ENCODE measurements at places on chromosomes 6 and 20.

GRCh38 chr20:35447082-35447789 lies 8.2 kb upstream of the CEP250 start:
- peak; percentile 79 for DNase-seq

- DNase-seq: no peak
Observed at GRCh38 chr20:46171909-46172308, 53.8 kb downstream of the CD40 start.

- DNase-seq: no peak
Observed at GRCh38 chr6:149929422-149929821, 6.5 kb upstream of the RAET1G start.

DNA sequence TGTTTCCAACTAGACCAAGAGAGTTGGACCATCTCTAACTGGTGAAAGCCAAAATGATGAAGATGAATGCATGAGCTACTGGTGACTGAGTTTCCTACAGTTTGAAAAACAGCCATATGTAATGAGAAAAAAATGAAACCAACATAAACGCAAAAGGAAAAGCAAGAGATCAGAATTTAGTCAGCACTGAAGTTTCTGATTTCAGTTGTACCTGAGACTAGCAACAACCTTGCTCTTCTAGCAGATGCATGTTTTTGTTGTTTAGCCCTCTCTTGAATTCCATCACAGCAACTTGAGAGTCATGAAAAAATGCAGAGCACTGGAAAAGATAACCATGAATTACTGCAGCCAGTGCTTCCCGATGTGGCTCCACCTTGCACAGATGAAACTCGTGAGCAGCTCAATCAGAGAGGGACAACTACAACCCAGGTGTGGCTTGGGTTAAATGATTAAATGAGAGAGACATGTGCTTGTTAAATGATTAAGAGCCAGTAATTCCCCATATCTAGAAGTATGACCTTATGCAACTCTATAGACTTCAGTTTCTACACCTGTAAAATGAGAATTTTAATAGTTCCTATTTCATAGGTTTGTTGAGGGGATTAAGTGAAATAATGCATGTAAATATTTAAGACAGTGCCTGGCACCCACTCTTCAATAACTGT lies 104.8 kb downstream of the ELOVL4 start:
- DNase-seq: no peak

DNA sequence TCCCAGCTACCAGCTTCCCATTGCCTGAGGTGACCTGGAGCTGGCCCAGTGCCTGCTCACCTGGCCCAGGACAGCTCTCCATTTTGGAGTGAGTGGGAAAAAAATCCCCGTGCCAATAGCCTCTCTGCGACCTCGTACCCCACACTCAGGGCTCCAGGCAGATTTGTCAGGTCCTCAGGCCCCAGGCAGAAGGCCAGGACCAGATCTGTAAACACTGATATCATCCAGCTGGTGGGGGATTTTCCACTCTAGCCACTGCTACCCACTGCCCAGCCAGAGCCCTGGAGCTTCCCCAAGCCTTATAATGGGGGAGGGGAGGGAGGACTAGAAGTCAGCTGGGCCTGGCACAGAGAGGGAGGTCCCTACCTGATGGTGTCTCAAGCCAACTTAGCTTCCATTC lies 1.3 kb upstream of the PGC start:
- no peak for DNase-seq

DNA sequence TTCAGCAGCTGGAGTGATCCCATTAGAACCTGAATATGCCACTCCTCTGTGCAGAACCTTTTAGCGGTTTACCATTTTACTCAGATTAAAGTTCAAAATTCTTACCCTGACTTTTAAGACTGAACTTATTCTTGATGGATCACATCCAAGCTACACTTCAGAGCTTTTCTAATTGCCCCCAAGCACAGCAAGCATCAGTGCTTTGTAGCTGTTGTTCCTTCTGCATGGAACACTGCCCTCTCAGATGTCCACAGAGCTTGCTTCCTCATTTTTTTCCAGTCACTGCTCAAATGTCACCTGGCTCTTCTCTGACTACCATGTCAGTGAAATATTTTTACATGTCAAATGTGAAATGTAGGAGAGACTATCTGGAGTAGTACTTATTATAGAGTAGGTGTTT lies 1.6 kb upstream of the SLC35B3 start:
- no peak for DNase-seq

DNA sequence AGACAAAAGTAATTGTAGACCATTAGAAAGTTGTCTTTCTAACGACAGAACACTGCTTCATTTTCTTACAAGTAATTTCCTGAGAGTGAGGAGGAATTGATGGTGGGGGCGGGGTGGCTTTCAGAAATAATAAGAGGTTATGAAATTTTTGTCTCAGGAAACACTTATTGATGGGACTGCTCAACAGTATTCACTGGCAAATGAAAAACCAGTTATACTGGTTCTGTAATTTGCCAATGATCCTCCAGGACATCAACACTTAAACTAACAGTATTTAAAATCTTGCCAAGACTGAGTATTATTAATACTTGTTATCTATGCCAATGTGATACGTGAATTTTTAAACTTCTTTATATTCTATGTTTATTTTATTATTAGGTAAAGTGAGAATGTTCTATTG lies 41.8 kb upstream of the FUT9 start:
- DNase-seq: no peak

DNA sequence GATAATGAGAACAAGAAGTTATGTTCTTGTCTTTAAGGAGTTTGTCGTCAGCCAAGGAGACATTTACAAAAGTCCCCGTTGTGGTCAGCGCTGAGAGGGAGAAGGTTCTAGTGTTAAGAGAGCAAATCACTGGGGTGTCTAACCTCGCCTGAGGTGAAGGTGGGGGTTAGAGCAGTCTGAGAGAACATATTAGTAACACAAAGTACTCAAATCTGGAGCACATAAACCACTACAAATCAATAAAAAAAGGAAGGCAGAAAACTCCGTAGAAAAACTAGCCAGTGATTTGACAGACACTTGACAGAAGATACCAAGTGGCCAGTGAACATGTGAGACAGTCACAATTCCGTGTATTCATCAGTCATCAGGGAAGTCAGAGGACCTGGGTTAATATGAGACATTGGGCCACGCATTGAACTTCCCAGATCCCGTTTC lies 45.4 kb downstream of the CDS2 start:
- no peak for DNase-seq

GRCh38 chr20:23086056-23086566 lies at the start of gene CD93:
Gene CD93, minus strand, starts transcription at chr20:23086324. Its CDS starts 132 bp downstream, at chr20:23086192.
- no peak for DNase-seq

GRCh38 chr6:20868397-20869096 lies 334.3 kb downstream of the CDKAL1 start:
- no peak for DNase-seq

DNA sequence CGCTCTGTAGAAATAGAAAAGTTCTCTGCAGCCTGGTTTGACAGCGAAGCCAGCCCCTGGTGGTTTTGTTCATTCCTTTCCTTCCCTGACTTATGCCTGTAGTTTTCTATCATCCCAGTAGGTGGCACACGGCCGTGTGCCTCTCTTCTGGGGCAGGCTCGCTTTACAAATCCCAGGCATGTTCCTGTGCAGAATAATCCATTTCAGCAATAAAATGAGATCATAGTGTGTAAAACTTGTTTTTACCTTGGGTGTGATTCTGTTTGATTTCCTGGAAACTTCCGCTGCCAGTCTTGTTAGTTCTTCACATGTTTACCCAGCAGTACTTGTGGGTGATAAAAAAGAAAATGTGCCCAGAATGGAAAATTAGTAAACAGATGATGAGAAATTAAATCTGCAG lies 7.4 kb upstream of the INSM1 start:
- no peak for DNase-seq

- no peak for DNase-seq
Observed at GRCh38 chr6:161261325-161261724, 12.5 kb downstream of the AGPAT4 start.

DNA sequence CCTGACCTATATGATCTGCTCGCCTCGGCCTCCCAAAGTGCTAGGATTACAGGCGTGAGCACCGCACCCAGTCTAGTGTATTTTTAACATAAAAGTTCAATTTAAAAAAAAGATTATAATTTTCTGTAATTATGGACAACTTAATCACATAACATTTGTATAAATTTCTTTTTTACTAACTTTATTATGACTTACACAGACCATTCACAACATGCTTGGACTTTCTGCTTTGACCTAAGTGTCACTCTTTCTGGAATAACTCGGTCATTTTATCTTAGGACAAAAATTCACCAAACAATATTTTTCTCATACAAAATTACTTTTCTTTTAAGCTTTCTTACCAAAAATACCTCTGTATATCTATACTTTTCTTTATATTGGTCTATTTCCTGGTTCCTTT lies 15.4 kb upstream of the IL22RA2 start:
- no peak for DNase-seq

DNA sequence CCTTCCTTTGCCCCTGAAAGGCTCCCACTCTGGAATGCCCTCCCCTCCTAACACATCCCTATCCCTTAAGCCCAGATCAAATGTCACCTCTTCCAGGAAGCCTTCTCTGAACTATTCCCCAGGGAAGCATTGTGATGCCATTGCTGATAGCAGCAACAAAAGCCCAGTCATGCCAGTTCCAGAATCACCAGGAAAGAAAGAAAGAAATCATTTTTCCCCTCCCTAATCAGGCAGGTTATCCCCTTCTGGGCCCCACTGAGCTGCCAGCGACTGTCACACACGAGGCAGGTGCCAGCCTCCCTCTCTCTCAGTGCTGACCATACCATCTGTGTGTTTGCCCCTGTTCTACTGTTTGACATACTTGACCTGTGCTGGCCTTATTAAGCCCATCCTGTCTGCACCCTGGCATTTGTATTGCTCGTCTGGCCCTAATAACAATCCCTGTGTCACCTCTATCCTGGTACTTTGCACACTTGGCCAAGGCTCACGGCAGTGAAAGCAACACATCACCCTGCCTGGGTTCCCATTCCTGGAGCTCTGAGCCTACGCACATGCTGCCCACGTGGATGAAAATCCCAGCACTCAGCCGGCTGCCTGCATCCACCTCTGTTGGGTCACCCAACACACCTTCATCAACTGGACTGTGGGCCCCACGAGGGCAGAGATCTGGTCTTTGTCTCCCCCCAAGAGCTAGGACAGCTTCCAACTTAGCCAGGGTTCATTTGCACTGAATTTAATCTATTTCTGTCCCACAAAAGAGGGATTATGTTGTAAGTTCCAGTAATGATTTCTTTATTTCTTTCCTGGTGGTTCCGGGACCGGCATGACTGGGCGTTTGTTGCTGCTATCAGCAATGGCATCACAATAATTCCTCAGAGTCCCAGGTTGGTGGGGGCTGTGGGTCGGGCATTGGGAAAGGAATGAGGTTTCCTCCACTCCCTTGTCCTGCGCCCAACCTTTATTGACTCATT lies 5.3 kb upstream of the BPIFB1 start:
- DNase-seq: no peak

- no peak for DNase-seq
Observed at GRCh38 chr6:156131221-156131903, 645.8 kb upstream of the ARID1B start.

DNA sequence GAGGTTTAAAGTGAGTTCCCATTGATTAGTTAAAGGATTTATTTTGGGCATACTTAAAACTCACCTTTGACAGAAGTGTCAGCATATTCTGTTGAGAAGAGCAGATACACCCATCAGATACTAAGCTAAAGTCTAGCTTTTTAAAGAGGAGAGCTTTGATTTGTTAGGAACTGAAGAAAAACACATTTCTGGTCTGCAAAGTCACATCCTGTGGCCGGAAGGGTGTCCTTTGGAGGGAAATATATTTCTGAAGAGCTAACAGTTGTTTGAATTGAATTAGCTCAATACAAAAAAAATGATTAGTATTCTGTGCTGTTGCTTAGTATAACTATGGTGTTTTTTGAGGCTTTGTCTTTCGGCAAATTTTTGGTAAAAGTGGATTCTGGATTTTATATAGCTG lies 302.7 kb downstream of the RFPL4B start:
- DNase-seq: no peak

- DNase-seq: no peak
Observed at GRCh38 chr6:52497652-52498408, 77.7 kb downstream of the EFHC1 start.

DNA sequence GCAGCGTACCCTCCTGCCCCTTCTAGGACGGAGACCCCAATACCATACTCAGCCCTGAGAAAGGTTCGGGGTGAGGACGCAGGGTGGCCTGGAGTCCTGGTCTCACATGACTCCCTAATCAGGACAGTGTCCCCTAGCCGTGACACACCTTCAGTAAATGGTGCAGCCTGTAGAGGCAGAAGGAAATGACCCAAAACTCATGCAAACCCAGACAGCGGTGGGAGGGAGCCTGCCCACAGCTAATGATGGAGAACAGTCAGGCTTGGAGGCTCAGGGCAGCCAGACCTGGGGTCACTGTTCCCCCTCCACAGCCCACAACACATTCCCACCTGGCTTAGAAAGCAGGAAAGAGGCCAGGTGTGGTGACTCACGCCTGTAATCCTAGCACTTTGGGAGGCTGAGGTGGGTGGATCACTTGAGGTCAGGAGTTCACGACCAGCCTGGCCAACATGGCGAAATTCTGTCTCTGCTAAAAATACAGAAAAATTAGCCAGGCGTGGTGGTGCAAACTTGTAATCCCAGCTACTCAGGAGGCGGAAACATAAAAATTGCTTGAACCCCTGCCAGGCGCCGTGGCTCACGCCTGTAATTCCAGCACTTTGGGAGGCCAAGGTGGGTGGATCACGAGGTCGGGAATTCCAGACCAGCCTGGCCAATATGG lies 8.8 kb upstream of the HMGA1 start:
- DNase-seq: no peak

DNA sequence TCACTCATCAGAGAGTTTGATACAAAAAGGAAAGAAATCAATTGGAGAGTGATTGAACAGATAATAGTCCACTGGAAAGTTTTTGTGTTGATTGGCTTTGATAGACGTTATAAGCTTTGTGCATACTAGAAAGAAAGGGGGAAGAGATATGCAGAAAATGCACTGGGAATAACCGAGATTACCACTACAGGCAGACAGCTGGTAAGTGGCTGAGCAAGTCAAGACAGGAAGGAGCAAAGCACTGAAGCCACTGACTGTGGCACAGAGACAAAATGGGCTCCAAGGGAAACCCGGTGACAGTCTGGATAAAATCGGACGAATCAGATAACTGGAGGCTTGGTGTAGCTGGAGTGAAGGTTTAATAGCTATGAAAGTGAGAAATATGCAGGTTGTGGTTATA lies 209.0 kb downstream of the SIM1 start:
- DNase-seq: no peak

DNA sequence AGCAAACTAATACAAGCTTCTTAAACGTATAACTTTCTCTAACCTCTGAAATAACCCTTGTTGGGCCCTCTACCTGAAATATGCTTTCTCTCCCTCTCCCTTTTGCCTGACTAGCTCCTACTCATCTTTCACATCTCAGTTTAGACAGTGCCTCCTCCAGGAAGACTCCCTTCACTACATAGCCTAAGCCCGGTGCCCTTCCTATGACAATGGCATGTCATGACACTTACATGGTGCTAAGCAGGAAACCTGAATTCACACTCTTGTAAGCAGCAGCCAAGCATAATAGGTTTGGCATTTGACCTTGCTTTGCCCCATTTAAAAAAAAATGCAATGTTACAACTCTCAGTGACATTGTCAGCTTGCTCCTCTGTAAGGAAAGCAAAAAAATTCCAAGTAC lies 33.1 kb upstream of the FBXL4 start:
- DNase-seq: no peak
